Calu3 (cell line): ENCODE measurements at places on chromosomes 2 and 18.
A peak's percentile ranks its signal among the peaks of the same experiment; 100 is the strongest.

DNA sequence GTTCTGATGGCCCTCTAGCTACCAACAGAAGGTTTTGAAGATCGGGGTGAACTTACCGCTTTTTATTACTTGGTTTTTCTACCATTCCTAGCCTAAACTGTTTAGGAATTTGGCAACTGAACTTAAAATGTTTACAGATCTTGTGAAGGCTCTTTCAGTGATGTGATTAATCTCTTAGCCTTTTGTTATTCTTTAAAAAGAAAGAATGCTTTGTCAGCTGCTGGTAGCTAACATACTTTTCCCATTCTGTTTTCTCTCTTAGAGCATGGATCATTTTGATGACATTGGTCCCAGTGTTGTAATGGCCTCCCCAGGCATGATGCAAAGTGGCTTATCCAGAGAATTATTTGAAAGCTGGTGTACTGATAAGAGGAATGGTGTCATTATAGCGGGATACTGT, 18.1 kb downstream of the CPSF3 start:
- no peak overlapping the region for H3K27ac ChIP-seq
- H3K27me3 ChIP-seq = no peaks in the 10 kb centered on the region
- DNase-seq = no peak
- no peaks in the 10 kb centered on the region for H3K4me1 ChIP-seq
- H3K4me3 ChIP-seq = no peak overlapping the region
- H3K36me3 ChIP-seq = peaks cover 24% of the 10 kb centered on the region

- no peak for DNase-seq
- H3K36me3 ChIP-seq = no peaks in the 10 kb centered on the region
- no peaks in the 10 kb centered on the region for H3K4me1 ChIP-seq
- no peak overlapping the region for H3K4me3 ChIP-seq
- H3K27ac ChIP-seq = no peak overlapping the region
Measured at GRCh38 chr2:28349546-28350165, 43.0 kb upstream of the FOSL2 start.

DNA sequence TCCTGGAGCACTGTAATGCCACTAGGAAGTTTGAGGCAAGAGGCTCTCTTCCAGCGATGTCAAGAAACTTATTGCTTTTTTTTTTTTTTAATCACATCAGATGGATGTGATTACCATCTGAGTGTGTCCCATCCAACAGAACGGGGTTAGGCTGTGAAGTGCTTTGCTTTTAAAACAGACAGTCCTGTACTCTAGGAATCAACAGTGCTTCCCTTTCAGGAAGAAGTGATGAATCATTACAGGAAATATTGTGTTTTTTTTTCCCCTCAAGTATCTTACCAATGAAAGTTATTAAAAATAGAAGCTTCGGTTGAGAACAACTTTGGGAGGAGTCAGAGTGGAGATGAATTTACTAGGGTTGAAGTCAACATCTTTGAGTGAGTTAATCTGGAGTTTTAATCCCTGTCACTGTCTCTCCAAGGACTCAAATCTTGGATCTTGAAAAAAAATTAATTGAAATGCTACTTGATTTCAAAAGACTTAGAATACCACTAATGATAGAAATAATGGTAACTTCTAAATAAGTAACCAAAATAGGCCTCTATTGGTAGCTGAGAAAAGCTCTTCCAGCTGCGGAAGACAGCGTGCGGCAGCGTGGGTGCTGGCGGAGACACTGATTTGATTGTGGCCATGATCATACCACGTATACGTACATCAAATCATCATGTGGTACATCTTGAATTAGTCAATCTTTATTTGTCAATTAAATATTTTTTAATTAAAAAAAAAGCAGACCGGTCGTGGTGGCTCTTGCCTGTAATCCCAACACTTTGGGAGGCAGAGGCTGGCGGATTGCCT, 45.5 kb downstream of the GATA6 start:
- peaks cover 11% of the 10 kb centered on the region for H3K36me3 ChIP-seq
- DNase-seq = no peak
- no peaks in the 10 kb centered on the region for H3K27me3 ChIP-seq
- H3K4me3 ChIP-seq = no peak overlapping the region
- H3K4me1 ChIP-seq = peaks cover 33% of the 10 kb centered on the region

DNA sequence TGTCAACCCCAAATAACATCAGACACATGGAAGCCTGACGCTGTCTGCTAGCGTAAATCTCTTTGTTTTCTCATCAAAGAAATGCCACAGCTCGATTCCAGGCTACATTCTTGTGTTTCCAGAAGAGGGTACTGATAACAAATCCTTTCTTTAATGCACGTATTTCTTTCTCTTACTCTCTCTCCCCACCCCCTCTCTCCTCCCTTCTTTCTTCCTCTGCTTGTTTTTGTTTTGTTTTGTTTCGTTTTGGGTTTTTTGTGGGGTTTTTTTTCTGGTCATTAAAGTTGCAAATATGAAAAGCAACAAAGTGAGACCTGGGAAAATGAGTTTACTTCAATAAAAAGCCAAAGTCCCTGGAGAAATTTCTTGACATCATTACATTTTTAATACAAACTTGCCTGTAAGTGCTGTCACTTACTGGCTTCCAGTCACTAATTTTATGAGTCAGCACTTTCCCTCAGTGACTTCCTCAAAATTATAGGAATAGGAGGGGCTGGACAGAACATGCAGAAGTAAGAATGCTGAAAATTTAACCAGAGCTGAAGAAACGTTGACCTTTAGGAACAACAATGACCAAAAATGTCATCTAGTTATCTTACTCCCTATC, 106.7 kb upstream of the NABP1 start:
- DNase-seq = no peak
- H3K27me3 ChIP-seq = no peaks in the 10 kb centered on the region

- peaks cover 19% of the 10 kb centered on the region for H3K36me3 ChIP-seq
- peak overlapping the region; percentile 48 for H3K27ac ChIP-seq
- DNase-seq = no peak
- H3K4me3 ChIP-seq = peak overlapping the region; percentile 27
Measured at GRCh38 chr2:188345020-188345419, 53.3 kb downstream of the GULP1 start.

DNA sequence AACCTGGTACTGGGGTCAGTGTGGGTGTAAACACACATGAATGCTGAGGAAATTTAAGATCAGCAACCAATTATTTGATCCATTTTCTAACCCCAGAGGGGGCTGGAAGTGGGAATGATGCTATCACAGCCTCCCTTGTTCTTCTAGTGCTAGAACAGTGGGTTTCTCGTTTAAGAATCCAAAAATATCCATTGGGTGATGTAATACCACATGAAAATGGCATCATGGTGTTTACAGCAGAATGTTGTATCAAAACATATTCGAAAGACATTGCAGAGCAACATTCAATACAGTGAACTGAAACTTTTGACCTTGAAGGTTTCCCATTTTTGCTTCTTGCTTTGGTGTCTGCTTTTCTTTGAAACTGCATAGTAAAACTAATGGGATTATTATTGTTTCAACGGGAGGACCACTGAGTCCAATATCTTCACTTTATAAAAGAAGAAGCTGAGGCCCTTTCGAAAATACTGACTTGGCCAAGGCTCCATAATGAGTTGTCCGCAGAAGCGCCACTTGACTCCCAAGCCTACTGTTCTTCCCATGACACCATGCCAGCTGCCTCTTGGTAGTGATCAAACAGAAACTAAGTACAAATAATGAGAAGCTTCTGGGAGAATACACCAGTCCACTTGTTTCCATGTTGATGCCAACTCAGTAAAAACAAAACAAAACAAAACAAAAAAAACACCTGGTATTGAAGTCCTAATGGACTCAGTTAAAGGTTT, 106.1 kb downstream of the COLEC12 start:
- no peaks in the 10 kb centered on the region for H3K4me1 ChIP-seq
- DNase-seq = no peak
- no peaks in the 10 kb centered on the region for H3K36me3 ChIP-seq
- peaks cover 93% of the 10 kb centered on the region for H3K27me3 ChIP-seq
- H3K4me3 ChIP-seq = no peak overlapping the region
- no peak overlapping the region for H3K27ac ChIP-seq

DNA sequence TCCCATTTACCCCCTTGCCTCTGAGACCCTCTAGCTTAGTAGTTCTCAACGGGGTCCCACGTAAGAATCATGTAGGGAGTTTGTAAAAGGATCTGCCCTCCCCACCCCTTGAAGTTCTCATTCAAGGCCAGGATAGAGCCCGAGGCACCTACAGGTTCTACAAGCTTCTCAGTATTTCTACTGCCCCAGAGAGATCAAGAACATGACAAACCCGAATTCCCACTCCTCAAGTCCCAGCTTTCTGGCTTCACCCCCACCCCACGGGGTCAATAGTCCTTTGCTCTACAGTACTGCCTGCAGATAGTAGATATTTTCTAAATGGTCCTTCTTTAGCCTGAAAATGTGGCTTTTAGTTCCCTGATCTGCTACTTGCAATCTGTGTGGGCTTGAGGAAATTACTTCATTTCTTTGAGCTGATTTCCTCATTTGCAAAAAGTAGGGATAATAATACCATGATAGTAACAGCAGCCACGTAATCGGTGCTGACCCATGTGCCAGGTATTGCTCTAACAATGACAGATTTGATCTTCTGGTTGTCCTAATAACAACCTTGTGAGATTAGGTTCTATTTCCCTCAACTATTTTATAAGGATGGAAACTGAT, 7.1 kb downstream of the CIB4 start:
- H3K27ac ChIP-seq = no peak overlapping the region
- H3K4me3 ChIP-seq = no peak overlapping the region
- H3K36me3 ChIP-seq = no peaks in the 10 kb centered on the region
- no peak for DNase-seq
- peaks cover 14% of the 10 kb centered on the region for H3K27me3 ChIP-seq

DNA sequence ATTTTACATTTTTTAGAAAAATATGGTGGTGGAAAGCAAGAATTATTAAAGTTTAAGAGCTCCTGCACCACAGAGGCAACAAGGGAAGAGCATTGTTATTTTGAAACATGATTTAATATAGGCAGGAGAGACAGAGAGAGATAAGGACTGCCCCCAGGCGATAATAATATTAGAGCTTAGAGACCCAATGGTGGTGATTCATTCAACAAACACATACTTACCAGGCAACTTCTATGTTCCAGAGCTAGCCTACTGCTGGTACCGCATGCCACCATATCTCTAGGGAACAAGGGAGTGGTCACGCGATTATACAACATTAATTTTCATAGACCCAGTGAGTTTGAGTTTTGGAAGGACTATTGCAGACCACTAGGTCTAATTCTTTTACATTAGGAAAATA, 327.8 kb upstream of the SOX11 start:
- H3K4me3 ChIP-seq = no peak overlapping the region
- H3K36me3 ChIP-seq = no peaks in the 10 kb centered on the region
- H3K27ac ChIP-seq = no peak overlapping the region
- no peaks in the 10 kb centered on the region for H3K4me1 ChIP-seq
- DNase-seq = no peak
- no peaks in the 10 kb centered on the region for H3K27me3 ChIP-seq
